ENCODE measurements at places on chromosomes 16 and 17. TPM values are rescaled to one million over a fixed set of nuclear protein-coding genes. Genes with fewer than 3 reads are reported as not detected.
A peak's percentile ranks its signal among the peaks of the same experiment; 100 is the strongest.

Gene ABCA10
- 0.34 TPM for total RNA-seq

Gene PPM1E
- total RNA-seq = 0.02 TPM

- no peak for DNase-seq
Measured at GRCh38 chr16:51008607-51009006, 142.5 kb downstream of the SALL1 start.

DNA sequence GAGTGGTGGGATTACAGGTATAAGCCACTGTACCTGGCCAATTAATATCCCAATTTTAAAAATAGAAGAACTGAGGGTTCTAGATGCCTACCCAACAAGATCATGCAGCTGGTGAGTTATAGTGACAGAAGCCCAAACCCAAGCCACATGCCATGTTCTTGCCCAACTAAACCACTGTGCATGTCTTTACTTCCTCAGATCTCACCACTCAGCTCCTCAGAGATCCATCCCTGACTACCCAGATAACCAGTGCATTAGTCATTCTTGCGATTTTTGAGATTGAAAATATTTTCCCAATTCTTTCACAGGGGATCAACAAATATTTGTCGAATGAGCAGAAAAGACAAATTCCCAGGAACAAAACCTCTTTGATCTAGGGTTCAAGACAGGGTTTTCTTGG is 303.1 kb downstream of the CBLN1 start:
- DNase-seq = no peak

DNA sequence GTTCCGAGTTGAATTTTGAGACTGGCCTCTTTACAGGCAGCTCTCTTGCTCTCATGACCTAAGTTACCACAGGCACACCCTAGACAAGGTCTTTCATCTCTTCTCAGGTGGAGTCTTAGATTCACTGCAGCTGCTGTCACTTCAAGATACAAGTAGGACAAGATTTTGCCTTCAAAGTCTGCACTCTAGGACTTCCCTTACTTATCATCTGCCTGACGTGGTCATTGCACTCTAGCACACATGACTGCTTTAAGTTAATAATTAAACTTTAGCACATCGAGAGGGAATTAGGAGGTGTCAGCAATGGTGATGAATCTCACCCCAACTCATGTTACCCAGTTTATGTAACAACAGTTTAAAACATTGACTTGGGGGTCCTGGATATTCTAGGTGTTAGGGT is 25.6 kb downstream of the RNF135 start:
- no peak for DNase-seq

GRCh38 chr17:53321651-53322050 is 501.1 kb upstream of the KIF2B start:
- DNase-seq = no peak

GRCh38 chr16:83942074-83942473 is 11.0 kb upstream of the OSGIN1 start:
- no peak for DNase-seq

Gene TXNL4B
- 15.5 TPM for total RNA-seq

Gene OR4D1
- total RNA-seq = not detected

DNA sequence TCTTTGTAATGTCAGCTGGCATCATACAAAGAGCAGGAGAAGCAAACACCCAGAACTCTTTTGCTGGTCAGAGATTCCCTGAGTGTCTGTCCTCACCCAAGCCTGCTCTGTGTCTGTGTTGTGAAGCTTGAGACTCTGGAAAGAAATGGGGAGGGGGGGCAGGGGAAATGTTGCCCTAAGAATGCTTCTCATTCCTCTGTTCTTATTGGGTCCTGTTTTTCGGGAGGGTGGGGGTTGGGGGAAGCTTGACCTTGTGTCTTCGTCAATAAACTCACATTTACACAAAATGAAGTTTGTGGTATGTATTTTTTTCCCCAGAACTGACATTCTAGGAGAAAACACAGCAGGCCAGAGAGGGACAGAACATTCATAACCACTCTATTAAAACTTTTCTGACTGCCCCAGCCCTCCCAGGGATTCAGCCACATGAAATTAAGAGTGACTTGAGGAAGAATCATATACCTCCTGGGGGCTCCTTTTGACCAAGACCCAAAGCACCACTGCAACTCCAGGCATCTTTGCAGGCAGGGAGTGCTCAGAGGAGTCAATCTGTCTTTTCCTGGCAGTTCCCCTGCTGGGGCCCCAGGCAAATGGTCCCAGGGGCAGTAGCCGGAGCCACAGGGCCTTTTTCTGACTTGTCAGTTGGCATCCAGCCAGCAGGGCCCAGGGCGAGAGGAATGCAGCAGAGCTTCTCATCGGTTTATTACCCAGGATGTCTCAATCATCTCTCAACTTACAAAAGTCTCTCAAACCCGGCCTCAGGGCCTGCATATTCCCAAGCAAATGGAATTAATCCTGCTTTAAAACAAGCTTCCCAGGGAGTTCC is 5.1 kb upstream of the RASL10B start:
- DNase-seq = no peak

Gene TMED6
- 0.91 TPM for total RNA-seq

Gene POLG2
- 51.5 TPM for total RNA-seq

Gene GPR139
- total RNA-seq = not detected

- DNase-seq = no peak
Measured at GRCh38 chr17:40241252-40241834, 22.2 kb downstream of the WIPF2 start.

Gene FA2H
- 11.1 TPM for total RNA-seq

DNA sequence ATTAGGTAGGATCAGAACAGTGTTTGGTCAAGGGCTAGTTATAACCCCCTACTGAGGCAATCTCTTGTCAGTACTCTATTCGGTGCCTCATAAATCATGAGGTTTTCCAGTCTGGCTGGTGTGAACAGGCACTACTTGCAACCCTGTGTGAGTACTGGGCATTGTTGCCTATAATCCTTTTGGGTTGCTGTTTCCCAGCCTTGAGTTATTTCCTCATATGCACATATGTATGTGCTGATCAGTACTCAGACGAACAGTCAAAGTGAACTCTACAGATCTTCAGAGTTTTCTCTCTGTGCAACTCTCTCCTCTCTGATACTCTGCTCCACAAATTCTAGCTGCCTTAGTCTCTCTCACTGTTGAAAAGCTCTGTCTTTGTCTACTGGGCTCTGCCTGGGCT is 164.3 kb downstream of the CDK5R1 start:
- no peak for DNase-seq

Gene AANAT
- total RNA-seq = not detected

- DNase-seq = peak; percentile 69
Measured at GRCh38 chr16:87487361-87487924, 5.4 kb downstream of the ZCCHC14 start.

DNA sequence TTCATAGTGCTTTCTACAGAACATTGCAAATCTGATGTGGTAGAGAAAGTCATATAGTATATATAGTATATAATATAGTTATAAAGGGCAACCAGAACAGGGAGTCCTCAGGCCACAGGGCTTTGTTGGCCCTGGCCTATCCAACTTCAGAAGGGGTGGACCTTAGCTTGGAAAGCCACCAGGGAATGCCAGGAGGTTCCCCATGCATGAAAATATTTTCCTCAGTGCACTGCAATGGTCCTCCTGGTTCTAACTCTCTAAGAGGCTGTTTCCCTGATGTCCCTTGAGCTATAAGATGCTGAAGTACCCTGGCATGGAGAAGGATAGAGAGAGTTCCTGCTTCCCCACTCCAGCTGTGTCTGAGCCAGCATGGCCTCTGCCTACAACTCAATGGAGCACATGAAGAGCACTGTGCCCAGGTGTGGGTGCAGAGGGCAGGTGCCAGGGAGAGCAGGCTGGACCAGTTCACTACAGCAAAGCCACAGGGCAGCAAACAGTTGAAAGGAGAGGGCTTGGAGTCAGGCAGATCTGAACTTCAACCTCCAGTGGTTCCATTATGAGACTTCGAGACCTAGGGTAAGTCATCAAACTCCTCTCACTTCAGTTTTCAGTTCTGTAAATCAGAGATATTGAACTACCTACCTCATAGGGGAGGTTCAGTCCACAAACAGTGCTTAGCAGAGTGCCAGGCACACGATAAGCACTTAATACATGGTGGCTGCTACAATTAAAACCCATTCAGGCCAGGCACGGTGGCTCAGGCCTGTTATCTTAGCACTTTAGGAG is 183.1 kb downstream of the SALL1 start:
- no peak for DNase-seq

DNA sequence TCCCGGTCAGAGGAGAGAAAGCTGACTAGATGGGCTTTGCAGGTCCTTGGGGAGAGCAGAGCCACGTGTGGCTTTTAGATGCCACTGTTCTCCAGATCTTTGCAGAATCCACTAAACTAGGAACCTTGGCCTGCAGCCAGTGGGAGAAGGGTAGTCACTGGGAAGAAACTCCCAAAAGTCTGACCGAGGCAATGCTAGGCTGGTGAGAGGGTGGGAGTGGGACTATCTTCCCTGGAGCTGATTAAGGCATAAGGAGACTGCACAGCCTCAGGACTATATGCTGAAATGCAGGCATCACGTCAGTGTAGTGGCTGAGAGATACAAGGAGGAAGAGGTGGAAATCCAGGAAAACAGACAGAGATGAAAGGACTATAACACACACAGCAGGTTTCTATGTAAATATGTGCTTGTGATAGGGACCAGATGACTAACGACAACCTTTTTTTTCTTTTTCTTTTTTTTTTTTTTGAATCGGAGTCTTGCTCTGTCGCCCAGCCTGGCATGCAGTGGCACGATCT is 2.2 kb upstream of the GSDMA start:
- no peak for DNase-seq

GRCh38 chr16:51708861-51709260 is 557.8 kb upstream of the SALL1 start:
- DNase-seq = no peak

Gene KRTAP3-1
- total RNA-seq = not detected

DNA sequence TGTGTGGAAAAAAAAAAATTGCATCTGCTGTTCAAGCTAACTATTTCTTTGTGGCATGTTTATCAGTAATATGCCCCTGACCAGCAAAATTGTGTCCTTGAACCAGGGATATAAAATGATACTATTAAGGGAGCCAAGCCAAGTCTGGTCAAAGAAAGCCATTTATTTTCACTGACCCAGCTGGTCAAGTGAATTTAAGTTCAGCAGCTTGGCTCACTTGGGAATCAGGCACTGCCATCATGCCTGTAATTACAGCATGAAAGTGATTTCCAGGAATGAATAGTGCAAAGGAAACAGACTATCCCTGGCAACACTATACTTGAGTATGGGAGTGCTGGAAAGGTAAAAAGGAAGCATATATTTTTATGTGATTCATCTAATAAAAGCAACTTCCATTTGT is 934.6 kb upstream of the CDH8 start:
- DNase-seq = no peak

DNA sequence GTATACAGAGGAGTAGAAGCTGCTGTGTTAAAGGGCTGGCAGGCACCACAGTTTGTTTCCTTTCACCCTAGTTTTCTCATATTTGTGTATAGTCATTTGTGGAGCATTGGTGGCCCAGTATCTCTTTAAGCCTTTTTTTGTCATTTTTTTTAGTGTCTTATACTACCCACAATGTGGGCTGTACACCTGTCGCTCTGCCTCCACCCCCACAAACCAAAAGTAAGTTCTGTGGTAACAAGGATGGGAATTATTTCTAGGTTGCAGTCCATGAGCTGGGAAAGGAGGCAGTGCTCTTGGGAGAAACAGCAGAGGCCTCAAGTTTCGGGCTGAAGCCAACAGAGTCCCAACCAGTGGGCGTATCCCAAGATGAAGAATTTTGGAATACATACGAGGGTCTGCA is 6.2 kb downstream of the ZNF75A start:
- DNase-seq = no peak

DNA sequence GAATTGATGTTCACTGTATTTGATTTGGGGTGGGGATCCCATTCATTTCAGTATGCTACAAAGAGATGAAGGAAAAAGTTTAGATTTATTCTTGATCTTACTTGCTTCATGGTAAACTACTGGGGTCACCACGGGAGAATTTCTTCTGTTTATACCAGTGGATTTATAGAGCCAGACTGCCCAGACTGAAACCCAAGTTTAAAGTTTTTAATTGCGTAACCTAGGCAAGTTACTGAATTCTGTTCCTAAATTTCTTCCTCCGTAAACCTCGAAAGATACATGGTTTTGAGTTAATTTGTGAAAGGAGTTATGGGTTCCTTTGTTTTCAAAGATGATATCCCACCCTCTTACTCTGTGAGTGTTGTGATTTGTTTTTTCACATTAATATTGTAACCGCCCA is 26.4 kb downstream of the PIGL start:
- DNase-seq = no peak

Gene LGALS9B
- total RNA-seq = 0.20 TPM

DNA sequence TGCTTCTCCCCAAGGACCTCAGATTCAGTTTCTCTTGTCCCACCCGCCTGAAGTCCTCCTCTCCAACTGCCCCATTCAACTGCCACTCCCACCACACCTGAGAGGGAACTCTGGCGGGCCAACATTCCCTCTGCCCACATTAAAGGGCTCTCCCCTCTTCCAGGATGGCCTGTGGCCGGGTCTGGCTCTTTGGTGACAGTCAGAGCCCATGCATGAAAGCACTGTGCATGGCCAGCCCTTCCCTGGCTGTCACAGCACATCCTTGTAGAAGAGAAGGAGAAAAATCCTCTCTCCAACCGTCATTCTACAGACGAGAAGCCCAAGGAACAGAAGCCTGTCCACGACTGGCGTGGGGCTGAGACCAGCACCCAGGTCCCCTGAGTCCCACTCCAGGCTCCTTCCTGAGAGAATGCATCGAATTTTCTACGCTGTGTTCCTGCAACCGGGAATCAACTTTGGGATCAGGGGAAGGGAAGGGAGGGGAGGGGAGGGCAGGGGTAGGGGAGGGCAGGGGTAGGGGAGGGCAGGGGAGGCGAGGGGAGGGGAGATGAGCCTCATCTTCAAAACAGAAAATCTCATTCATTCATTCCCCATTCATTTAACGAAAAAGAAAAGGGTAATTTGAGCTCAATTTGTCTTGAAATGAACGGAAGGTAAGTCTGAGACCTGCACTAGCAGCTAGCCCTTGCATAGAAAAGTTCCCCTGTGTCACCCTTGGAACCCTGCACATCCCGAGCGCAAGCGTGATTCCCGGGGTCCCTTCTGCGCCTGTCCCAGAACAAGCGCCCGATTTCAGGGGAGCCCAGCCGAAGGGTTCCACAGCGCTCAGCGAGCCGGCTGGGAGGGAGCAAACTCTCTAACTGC is at the start of gene ABCC12:
ABCC12 (minus strand) TSS at position 68 of the 864 bp plus-strand sequence. CDS start 9,569 bp downstream, outside the sequence.
- no peak for DNase-seq

Gene TMEM106A
- total RNA-seq = 3.5 TPM
